Activated B cell treated with CpG ODN at 0.5 μM for 24 hours (primary cell): ENCODE measurements at places on chromosomes 4 and X.

DNA sequence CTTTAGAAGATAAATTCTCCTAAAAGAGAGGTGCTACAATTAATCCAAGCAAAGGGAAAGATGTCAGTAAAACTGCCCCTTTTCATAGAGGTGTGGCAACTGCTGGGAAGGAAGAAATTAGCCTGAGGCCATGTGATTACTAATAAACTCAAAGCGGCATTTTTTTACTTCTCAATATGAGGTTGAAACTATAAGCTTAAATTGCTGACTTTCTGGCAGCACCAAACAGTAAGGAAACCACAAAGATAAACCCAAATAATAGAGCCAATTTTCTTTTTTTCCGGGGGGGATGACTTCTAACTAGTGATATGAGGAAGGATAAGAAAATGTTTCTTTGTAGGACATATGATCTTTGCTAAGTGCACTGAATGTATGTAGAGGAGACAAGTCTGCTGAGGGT, 30.9 kb downstream of the AR start:
- H3K27me3 ChIP-seq: no peaks in the 10 kb centered on the region
- no peak overlapping the region for H3K4me3 ChIP-seq
- H3K27ac ChIP-seq: no peak overlapping the region
- H3K36me3 ChIP-seq: no peaks in the 10 kb centered on the region
- no peak for DNase-seq

DNA sequence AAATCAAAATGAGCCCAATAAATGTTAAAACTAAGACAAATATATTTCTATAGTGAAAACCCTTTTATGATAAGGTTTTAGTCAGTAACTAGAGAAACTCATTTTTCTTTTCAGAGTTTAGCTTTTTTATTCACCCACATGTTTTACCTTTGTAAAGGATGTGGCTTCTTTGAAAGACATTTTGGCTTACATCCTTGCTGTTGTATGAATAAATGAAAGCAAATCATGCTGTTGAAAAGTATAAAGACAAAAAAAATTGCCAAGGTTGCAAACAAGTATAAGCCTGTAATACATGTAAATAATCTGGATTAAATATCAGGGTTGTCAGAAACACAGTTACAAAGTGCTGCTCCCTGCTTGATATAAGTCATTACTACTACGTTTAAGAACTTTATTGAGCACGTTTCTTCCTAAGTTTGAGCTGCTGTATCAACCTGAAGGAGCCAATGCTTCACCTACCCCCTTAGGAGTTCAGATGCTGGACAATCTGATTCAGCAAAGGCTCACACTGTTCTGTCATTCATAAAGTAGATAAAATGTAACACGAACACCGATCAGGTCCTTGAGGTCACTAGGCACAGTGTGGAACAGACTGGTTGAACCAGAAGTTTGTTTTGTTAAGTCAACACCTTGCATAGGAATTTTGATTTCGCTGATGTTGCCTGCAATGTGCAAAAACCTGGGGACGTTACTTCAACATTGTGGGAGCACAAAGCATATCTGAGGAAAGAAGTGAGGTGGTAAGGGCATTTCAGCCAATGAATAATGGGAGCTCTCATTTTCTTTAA, 321.2 kb upstream of the BMP3 start:
- no peak for DNase-seq
- H3K4me1 ChIP-seq: no peaks in the 10 kb centered on the region
- no peak overlapping the region for H3K27ac ChIP-seq

GRCh38 chr4:15920723-15921591, 17.6 kb downstream of the FGFBP1 start:
- H3K27ac ChIP-seq: no peak overlapping the region
- peaks cover 6% of the 10 kb centered on the region for H3K27me3 ChIP-seq
- DNase-seq: no peak
- H3K36me3 ChIP-seq: no peaks in the 10 kb centered on the region

DNA sequence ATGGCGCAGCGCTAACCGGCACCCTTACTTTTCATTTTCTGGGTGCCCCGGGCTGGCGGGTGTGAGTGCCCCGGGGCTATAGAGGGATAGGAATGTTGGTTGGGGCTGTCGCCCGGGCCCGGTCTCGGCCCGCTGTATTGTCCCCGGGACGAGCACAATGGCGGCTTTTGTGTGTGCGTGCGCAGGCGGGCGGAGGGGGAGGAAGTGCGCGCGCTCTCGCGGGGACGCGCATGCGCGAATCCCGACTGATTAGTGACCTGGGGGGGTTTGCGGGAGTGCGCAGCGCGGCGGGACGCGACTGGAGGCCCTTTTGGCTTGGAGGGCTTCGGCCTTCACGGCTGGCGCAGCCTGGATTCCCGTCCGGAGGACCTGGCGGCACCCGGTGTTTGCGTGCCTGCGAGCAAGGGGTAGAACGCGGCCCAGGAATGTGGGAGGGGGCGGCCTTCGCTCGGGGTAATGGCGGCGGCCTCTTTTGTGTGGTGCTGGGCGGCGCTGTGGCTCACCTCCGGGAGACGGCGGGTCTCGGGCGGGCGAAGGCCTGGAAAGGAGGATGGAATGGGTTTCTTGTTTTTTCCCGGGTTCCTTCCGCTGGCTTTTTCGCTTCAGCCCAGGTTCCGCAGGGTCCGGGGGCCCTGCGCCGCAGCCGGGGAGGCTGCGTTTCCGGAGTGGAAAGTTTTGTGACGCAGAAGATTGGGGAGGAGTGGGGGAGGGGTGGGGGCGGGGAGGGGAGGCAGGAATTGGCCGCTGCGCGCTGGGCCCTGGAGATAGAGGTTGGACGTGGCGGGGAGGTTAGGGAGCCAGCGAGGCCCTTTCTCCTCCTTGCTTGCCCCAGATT, 618 bp downstream of the DDX3X start:
- peak overlapping the region; percentile 93 for H3K4me3 ChIP-seq
- peaks cover 43% of the 10 kb centered on the region for H3K36me3 ChIP-seq
- H3K27me3 ChIP-seq: no peaks in the 10 kb centered on the region
- peak; percentile 72 for DNase-seq
- peak overlapping the region; percentile 99 for H3K27ac ChIP-seq

GRCh38 chr4:186807808-186808629, 84.4 kb upstream of the FAT1 start:
- H3K36me3 ChIP-seq: no peaks in the 10 kb centered on the region
- no peaks in the 10 kb centered on the region for H3K4me1 ChIP-seq
- no peak for DNase-seq
- H3K27ac ChIP-seq: no peak overlapping the region
- no peak overlapping the region for H3K4me3 ChIP-seq
- no peaks in the 10 kb centered on the region for H3K27me3 ChIP-seq

DNA sequence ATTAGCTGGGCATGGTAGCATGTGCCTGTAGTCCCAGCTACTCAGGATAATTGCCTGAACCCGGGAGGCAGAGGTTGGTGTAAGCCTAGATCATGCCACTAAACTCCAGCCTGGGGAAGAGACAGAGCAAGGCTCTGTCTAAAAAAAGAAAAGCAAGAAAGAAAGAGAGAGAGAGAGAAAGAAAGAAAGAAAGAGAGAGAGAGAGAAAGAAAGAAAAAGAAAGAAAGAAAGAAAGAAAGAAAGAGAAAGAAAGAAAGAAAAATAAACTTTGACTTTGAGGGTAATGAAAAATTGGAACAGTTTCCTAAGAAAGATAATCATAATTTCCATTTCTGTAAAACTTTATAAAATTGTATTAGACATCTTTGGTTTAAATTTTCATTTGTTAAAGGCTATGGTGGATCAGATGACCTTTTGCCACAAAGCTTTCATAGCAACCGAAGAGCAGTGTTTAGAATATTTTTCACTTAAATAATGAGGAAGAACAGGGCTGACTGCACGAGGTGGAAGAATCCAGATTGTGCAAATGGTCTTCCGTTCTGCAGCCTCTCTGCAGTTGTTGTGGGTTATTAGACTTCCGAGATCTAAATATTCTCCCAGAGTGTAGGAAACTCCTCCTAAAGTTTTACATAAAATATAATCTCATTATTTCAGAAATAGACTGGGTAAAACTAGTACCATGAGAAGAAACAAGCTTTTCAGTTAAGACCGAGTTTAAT, 55.9 kb downstream of the RBM47 start:
- no peaks in the 10 kb centered on the region for H3K27me3 ChIP-seq
- H3K4me1 ChIP-seq: peaks cover 50% of the 10 kb centered on the region
- peak overlapping the region; percentile 32 for H3K4me3 ChIP-seq

- H3K4me3 ChIP-seq: no peak overlapping the region
- H3K36me3 ChIP-seq: no peaks in the 10 kb centered on the region
- H3K4me1 ChIP-seq: no peaks in the 10 kb centered on the region
- no peak for DNase-seq
Measured at GRCh38 chr4:169225058-169225751, 45.6 kb downstream of the SH3RF1 start.

DNA sequence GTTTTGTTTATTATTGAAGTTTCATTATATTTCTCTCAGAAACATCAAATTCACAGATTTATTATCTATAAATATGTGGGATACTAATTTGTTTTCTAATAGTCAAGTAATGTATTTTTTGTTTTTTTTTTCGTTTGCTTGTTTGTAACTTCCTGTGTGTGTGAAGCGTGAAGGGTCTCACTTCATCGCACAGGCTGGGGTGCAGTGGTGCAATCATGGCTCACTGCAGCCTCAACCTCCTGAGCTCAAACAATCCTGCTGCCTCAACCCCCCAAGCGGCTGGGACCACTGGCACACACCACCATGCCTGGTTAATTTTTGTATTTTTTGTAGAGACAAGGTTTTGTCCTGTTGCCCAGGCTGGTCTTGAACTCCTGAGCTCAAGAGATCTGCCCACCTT, 55.1 kb downstream of the SH3RF1 start:
- H3K27me3 ChIP-seq: no peaks in the 10 kb centered on the region
- no peak overlapping the region for H3K4me3 ChIP-seq
- peaks cover 9% of the 10 kb centered on the region for H3K36me3 ChIP-seq
- DNase-seq: no peak
- peaks cover 39% of the 10 kb centered on the region for H3K4me1 ChIP-seq
- H3K27ac ChIP-seq: peak overlapping the region; percentile 64

DNA sequence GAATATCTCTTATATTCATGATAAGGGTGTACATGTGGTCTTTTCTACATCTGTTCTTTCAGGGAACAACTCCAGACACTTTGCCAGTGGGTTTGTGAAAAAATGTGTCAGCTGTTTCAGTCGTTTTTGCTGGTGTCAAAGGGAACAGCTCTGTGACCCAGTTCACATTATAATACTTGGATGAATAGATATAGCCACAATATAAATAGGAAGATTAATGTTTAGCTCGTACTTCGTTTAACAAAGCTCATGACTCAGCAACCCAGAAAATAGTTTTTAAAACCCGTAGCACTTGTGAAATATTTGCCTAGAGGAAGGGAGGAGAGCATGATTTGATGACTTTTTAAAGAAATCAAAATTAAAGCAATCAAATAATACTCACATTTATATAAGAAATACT, 7.9 kb downstream of the LIAS start:
- H3K27ac ChIP-seq: no peak overlapping the region
- no peak for DNase-seq
- no peak overlapping the region for H3K4me3 ChIP-seq

GRCh38 chr4:72953571-72953970, 115.9 kb downstream of the COX18 start:
- no peak overlapping the region for H3K4me3 ChIP-seq
- H3K27me3 ChIP-seq: no peaks in the 10 kb centered on the region
- no peak for DNase-seq
- H3K36me3 ChIP-seq: no peaks in the 10 kb centered on the region
- H3K4me1 ChIP-seq: no peaks in the 10 kb centered on the region

- H3K27me3 ChIP-seq: no peaks in the 10 kb centered on the region
- no peak for DNase-seq
- H3K4me1 ChIP-seq: no peaks in the 10 kb centered on the region
- H3K27ac ChIP-seq: no peak overlapping the region
- no peak overlapping the region for H3K4me3 ChIP-seq
Measured at GRCh38 chr4:175330652-175331051, 412.5 kb downstream of the ADAM29 start.

DNA sequence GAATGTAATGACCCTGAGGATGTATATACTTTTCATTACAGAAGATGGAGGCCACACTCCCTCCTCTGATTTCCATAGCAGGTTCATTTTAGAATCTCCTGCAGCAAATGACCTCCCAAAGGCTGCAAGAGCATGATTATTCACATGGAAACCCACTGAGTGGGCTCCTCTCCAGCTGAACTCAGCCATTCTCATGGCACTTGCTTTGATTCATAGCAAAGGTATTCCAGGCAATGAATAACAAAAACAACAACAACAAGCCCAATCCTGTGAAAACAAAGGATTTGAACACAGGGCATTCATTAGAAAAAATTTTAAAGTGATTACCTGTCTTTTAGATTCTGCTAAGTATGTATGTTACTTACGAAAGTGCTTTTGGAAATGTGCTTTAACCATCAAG, 894.0 kb upstream of the FRG1 start:
- no peak for DNase-seq
- H3K4me3 ChIP-seq: no peak overlapping the region
- H3K4me1 ChIP-seq: no peaks in the 10 kb centered on the region
